ENCODE measurements at places on chromosomes 1 and 21.

- DNase-seq, result no peak
These were observed 1.1 kb upstream of the GTF2B start for GRCh38 chr1:88892357-88892877.

DNA sequence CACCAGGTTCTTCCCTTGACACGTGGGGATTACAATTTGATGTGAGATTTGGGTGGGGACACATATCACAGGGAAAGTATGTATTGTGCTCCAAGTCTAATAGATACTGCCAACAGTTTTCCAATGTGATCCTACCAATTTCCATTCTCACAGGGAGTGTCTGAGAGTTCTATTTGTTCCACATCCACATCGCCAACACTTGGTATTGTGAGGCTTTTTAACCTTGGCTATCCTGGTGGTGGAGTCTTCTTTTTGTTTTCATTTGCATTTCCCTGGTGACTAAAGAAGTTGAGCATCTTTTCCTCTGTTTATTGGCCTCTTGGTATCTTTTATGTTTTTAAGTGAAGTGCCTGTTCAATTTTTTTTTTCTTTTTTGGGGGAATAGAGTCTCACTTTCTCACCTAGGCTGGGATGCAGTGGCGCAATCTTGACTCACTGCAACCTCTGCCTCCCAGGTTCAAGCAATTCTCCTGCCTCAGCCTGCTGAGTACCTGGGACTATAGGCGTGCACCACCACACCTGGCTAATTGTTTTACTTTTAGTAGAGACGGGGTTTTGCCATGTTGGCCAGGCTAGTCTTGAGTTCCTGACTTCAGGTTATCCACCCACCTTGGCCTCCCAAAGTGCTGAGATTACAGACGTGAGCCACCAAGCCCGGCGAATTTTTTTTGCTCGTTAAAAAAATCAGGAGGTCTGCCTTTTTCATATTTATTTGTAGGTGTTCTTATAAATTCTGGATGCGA lies 15.9 kb upstream of the PADI1 start:
- no peak for DNase-seq

DNA sequence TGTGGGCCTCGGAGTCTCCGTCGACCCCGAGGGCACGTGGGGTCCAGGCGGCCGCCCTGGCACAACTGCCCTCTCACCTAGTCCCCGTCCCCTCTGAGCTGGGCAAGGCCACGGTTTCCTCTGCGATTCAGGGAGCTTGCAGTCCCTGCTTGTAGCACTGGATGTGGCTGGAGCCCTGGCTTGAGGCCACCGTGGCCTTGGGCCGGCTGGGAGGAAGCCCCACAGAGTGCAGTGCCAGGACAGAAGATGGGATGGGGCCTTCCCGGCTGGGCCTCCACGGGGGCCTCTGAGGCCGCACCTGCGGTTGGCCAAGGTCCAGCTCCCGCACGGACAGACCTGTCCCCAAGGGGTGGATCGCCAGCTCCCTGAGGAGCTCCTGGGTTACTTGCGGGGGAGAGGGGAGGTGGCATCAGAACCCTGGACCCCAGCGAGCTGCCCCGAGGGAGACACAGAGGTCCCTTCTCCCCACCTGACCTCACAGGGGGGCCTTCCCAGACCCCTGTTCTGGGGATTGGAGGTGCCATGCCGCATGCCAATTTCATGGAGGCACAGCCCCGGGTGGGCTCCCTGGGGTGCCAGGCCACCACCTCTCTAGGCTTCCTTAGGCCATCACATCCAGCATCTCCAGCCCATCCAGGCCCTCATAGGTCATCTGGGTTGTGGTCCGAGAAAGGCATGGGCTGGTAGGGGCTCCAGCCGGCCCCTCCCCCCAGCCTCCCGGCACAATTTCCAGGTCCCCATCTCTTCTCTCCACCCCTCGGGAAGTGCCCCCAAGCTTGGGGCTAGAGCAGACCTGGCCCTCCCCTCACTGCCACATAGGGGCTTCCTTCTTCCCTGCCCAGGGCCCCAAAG lies 80.8 kb downstream of the MORN1 start:
- DNase-seq, result no peak

- no peak for DNase-seq
These were observed 23.1 kb upstream of the OR10J4 start for GRCh38 chr1:159408862-159409400.

- no peak for DNase-seq
These were observed 2.6 kb upstream of the NECTIN4 start for GRCh38 chr1:161091796-161092507.

DNA sequence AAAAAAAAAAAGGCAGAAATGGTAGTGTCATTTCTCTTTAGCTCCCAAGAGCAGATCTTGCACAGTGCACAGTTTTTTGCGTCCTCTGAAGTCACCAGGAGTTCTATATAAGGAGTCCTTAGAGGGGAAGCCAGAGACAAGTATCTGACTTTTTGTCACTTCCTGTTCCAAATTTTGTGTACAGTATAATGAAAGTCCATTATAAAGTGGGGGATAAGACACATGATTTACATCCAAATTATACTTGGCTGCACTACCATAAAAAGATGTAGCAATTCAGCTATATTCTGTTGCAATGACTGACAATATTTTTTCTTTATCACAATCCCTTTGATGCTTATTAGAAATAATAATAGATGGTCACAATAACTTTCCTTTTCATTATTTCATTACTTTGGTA lies 1276.9 kb upstream of the ADGRL2 start:
- DNase-seq, result no peak

GRCh38 chr1:49213301-49213700 lies 436.6 kb upstream of the BEND5 start:
- DNase-seq, result no peak

GRCh38 chr1:224851210-224851847 lies 78.1 kb upstream of the DNAH14 start:
- peak; percentile 8 for DNase-seq

GRCh38 chr21:25806060-25806459 lies 71.3 kb downstream of the GABPA start:
- DNase-seq, result no peak

DNA sequence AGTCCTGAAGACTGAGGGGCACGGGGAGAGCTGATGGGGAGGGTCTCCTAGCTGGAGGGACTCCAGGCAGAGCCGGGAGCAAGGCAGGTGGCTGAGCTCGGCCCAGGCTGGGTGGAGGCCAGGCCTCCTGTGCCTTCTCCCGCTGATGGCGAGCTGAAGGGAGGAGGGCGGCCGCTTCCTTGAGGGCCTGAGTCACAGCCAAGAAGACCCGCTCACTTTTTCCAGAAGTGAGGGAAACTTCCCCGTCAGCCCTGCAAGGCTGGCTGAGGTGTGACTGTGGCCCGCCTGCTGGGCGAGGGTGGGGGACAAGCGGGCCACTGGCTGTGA lies 1.7 kb upstream of the VWA1 start:
- no peak for DNase-seq

- DNase-seq, result peak; percentile 43
These were observed 9.3 kb upstream of the SLX9 start for GRCh38 chr21:44930543-44930981.

DNA sequence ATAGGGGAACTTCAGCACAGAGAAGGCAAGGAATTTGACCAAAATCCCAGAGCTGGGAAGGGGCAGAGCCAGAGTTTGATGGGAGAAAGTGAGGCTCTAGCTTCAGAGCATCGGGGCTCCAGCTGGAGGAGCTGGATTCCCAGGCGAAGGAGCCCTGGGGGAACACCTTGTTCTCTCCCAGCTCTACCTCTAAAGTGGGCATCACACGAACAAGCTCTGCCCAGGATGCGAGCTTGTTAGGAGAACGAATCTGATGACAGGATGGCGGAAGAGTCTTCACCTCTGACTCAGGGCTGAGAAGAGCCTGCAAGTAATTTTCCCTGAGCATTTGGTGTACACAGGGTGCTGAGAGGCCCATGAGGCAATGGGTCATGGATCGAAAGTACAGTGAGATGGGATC lies 22.0 kb downstream of the TNNT2 start:
- DNase-seq, result no peak

DNA sequence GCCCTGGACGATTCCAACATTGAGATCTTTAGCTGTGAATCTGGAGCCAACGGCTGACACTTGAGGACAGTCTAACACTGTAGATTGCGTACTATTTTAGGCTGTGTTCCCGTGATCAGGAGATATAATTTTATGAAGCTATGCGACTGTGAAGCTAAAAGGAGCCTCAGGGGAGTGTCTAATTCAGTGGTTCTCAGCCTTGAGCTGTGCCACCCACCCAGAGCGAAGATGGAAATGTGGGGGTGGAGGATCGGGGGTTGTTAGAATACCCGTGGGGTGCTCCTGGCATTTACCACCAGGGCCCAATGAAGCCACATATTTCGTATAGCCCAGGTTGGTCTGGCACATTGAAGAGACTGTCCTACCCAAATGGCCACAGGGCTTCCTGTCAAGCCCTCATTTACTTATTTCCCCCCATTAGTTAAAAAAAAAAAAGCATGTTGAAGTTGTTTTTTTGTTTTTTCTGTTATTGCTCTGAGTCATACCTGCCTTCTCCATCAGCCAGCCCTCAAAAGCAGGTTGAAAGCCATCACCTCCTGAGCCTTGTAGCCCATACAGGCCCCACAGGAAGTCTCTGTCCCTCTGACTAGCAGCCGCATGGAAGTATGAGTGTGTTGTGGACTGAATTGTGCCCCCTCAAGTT lies 141.7 kb downstream of the GALNT2 start:
- no peak for DNase-seq

DNA sequence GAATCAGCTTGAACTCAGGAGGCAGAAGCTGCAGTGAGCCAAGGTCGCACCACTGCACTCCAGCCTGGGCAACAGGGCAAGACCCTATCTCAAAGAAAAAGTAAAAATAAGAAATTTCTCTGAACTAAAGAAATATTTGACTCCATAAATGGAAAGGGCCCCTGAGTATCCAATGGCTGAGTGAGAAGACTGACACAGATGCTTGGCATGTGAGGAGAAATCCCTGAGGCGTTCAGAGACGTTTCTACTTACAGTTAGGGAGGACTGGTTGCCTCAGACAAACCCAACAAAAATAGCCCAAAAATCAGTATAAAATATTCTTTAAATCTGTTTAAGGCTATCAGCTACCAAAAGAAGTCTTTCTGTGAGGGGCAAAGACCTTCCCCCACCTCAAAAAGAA lies 3.0 kb upstream of the SUMO3 start:
- no peak for DNase-seq

- no peak for DNase-seq
These were observed 24.9 kb upstream of the CTBS start for GRCh38 chr1:84598846-84599741.

GRCh38 chr1:42003433-42003832 lies 84.7 kb upstream of the HIVEP3 start:
- no peak for DNase-seq

DNA sequence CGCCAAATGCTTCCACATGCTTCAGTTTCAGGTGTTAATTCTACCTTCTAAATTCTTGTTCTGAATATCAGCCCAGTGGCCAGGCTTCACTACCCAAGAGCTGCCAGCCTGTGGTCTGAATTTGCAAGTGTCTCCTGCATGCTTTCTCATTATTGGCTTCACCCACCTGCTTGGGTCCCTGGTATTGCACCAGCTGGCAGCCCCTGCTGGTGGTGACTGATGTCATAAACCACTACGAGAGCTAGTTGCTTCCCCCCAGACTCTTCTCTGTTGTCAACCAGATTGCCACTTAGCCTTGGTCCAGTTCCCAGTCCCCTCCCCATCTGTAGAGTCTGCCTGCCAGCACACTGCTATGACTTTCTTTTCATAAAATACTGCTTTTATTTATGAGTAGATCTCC lies 197.7 kb upstream of the DUSP10 start:
- no peak for DNase-seq

DNA sequence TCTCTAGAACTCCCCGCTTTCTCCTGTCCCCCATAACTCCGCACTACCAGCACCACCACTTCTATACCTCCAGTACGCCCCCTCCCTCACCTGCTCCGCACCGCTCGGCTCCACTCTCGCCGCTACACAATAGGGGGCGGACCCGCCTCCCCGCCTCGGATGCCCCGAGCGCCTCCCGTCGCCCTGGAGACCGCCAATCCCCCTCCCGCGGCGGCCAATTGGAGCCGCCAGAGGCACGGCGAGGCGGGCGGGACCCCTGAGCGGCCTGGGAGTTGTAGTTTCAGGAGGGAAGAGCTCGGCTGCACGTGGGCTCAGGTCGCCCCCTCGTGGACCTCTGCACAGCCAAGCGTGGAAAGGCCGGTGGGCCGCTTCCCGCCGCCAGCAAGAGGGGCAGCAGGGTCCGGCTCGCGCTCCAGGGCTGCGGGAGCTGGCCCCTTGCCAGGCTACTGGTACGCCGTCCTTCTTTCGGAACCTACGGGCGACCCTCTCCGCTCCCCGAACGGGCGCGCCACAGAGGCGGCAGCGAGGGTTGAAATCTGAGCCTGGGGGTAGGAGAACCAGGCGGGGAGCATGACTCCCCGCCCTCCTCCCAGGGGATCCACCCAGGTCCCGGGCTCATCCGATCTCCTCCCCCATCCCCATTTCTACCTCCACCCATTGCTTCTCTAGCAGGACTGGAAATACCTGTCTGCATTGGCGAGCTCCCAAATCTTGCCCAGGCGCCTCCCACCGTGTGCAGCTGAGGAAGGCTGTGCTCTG lies at the start of gene IGSF9:
IGSF9 (minus strand) TSS at position 131 of the 759 bp plus-strand sequence. CDS start 2,159 bp downstream, outside the sequence.
- DNase-seq, result peak; percentile 63

- DNase-seq, result no peak
These were observed 22.8 kb downstream of the NADK start for GRCh38 chr1:1755426-1755825.

DNA sequence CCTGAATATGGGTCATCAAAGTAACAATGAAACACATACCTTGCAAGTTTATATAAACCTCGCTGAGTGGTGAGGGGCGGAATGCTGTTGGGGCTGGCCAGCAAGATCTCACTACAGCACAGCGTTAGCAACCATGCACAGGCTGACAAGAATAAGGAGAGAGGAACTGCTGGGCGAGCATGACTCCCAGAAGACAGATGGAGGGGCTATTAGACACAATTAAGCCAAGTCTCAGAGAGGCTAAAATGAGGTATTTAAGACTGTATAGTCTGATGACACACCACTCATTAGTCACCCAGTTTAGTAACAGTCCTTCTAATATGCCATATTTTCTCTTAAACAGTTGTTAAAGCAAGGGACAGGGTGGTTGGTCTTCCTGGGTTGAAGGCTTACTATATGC lies 340.2 kb upstream of the NR5A2 start:
- no peak for DNase-seq

- DNase-seq, result no peak
These were observed 16.2 kb downstream of the WNT2B start for GRCh38 chr1:112524986-112525385.

- DNase-seq, result no peak
These were observed 681 bp upstream of the GPR61 start for GRCh38 chr1:109538827-109539555.

DNA sequence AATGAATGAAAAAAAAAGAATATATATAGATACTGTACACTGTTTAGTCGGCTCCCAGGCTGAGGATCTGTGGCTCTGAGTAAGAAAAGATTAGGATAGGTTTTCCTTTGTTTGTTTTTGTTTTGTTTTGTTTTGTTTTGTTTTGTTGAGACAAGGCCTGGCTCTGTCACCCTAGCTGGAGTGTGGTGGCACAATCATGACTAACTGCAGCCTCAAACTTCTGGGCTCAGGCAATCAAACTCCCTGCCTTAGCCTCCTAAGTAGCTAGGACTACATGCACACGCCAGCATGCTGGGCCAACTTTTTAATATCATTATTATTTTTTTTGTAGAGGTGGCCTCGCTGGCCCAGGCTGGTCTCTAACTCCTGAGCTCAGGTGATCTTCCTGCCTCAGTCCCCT lies 87.9 kb upstream of the PTBP2 start:
- DNase-seq, result no peak

GRCh38 chr1:113125517-113125916 lies 52.5 kb downstream of the LRIG2 start:
- DNase-seq, result no peak
